ENCODE measurements at places on chromosomes 4 and X.

GRCh38 chrX:22912616-22913015 lies 87.1 kb upstream of the DDX53 start:
- no peak for DNase-seq

GRCh38 chr4:188697243-188697642 lies 558.0 kb downstream of the TRIML1 start:
- no peak for DNase-seq

- no peak for DNase-seq
Observed at GRCh38 chr4:10034136-10034535, 12.8 kb upstream of the SLC2A9 start.

DNA sequence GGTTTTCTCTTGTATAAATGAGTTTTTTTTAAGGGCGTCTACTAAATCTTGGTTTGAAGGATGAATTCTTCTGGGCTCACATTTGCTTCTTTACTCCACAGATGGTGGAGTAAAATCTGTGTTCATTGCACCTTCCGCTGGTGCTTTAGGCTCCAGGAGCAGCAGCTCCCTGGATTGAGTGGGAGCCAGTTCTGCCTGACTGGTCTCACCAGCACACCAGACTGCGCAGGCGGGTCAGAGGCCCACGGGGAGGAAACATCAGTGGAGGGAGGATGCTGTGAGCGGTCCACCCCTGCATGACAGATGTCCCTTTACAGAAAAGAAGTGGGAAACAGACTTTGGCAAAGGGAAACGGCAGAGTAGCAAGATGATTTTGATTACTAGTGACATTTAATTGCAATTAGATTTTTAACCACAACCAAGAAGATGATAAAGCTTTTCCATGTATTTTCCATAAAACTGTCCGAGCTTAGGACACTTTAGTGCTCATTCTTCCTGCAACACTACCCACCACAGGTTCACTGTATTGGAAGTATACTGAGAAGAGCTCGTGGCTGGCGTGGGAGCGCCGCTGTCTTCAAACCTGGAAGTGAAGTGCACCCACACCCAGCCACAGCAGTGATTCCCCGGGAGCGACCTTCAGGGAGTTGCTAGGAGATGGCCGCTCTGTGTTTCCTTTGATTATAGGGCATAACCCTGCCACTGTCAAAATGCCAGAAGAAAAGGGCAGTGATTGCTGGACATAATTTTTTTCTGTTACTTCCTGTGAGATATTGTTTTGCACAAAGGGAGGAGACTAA lies 95.2 kb downstream of the SORBS2 start:
- DNase-seq, result no peak

DNA sequence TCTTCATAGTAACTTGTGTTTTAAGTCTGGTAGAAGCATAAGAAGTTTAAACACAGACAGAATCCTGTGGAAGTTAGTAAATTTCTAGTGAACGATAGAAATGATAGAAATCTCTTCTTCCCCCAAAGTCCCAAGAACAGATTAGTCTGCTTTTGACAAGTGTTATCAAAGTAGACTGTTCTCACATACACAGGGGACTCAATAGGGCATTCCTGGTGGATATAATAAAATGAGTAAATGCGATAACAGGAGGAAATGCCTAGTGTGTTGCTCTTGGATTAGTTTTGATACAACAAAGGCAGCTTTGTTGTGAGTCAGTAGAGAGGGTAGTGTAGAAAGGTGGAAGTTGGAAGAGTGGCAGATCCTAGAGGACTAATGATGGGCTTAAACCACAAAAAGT lies 43.5 kb downstream of the CLCN3 start:
- no peak for DNase-seq

DNA sequence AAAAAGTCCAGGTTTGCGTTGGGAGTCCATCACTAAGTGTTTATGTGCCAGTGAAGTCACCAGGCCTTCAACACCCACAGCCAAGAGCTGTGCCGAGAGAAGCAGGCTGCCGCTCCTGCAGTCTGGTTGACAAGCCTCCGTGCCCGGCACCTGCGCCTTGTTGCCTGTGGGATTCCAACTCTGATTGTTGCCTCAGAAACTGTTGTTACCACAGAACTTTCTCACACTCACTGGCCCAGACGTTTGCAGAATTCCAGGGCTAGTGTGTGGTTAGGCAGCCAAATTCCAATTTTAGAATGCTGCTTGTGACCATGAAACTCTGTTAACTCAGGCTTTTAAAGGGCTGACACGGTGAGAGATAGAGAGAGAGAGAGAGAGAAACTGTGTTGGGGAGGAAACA lies 119.5 kb upstream of the LIMCH1 start:
- DNase-seq, result no peak

GRCh38 chrX:154525606-154526490 lies 9.8 kb upstream of the FAM3A start:
- no peak for DNase-seq

GRCh38 chr4:185263419-185263818 lies 54.0 kb downstream of the SNX25 start:
- no peak for DNase-seq

GRCh38 chr4:147837435-147837834 lies 105.5 kb downstream of the ARHGAP10 start:
- no peak for DNase-seq

DNA sequence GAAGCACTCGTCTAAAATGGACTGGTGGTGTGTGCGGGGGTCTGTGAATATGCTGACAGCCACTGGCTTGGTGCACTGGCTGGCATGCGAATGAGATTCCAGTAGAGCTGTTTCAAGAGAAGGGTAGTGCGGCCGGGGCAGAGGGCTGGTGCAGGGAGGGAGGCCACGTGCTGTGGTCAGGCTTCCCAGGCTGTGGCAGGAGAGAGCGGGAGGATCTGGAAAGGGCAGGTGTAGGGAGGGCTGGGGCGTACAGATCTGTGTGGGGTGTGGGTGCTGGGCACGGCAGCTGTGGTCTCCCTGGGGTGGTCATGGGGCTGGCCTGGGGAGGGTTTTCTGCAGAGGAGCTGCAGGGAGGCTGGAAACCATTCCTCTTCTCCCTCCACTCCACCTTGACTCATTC lies 30.2 kb downstream of the SORCS2 start:
- no peak for DNase-seq

- DNase-seq, result no peak
Observed at GRCh38 chr4:2101346-2102044, 42.4 kb downstream of the NAT8L start.

Data from NCI-H510A treated with DMSO at 0.1 percent for 48 hours (cell line).